Hematopoietic multipotent progenitor cell (in vitro differentiated cells): ENCODE measurements at places on chromosomes 11 and 22. TPM values are rescaled to one million over a fixed set of nuclear protein-coding genes. Genes with fewer than 3 reads are reported as not detected.

GRCh38 chr22:20131859-20132685, 468 bp downstream of the ZDHHC8 start:
- DNase-seq: no peak

Gene HIPK3
- 73.0 TPM for total RNA-seq

Gene PACSIN3
- 1.9 TPM for total RNA-seq

Gene TMPRSS13
- total RNA-seq: 0.54 TPM

Gene OR8A1
- total RNA-seq: not detected

Gene MFRP
- not detected for total RNA-seq

Gene C11orf87
- under 0.01 TPM for total RNA-seq

GRCh38 chr11:114291381-114291780, 4.8 kb upstream of the NNMT start:
- DNase-seq: no peak

- no peak for DNase-seq
Measured at GRCh38 chr11:87351676-87352075, 313.9 kb downstream of the TMEM135 start.

DNA sequence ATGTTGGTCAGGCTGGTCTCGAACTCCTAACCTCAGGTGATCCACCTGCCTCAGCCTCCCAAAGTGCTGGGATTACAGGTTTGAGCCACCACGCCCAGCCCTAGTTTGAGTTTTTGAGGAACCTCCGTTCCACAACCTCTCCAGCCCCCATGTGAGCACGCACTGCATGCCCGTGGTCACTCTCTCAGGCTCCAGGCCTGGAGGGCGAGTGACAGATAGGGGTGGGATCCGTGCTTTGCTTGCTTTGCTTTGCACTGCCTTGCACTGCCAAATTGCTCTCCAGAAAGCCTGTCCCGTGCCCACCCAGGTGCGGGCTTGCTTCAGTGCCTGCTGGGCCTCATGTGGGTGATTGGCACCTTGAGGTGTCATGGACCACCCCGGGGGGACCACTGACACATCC, 29.9 kb downstream of the FGF4 start:
- no peak for DNase-seq

DNA sequence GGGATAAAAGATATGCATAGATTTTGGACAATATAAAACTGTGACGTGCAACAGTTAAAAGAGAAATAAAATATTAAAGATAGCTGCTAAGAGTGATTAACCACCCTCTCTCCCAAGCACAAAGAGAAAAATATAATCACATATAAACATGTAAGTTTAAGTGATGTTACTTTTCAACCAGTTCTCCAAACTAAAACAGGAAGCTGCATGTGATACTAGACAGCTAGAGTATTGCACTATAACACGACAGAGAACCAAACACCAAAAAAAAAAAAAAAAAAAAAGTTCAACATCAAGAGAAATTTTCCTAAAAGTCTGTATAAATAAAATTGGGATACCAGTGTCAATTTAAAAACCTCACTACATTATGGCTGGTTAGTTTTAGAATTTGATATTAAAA, 79.1 kb downstream of the PICALM start:
- no peak for DNase-seq

GRCh38 chr22:20076627-20077172, 3.3 kb upstream of the DGCR8 start:
- DNase-seq: no peak

DNA sequence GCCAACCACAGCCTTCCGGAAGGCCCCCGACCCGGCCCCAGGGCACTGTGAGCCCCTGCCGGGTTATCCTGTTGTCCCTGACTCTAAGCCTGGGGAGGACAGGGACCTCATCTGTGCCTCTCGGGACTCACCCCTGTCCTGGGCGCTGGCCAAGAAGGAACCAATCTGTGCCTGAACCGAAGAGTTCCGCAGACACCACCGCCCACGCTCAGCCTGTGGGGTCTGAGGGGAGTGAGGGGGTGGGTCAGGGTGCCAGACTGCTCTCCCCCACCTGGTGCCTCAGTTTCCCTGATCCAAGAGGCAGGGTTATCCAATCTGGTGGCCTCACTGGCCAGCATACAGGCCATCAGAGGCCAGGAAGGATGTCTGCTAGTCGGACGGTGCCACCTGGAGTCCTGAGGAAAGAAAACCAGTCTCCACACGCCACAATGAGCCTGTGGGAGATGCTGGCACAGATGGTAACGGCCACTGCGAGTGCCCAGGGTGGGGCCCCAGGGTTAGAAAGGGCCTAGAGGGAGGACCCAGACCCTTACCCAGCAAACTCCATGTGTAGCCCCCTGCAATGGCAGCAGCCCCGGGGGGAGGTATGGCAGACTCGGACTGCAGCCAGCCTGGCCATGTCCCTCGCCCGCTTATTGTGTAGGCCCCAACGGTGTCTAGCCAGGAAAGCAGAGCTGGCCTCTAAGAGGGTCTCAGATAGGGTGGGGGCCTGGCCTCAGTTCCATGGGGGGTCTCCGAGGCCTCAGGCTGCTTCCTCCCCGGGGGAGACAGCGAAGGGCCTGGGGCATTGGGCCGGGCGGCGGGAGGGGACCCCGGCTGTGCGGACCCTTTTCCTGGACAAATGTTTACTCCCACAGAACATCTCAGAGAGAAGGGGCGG, 827 bp upstream of the TNNT3 start:
- DNase-seq: no peak

DNA sequence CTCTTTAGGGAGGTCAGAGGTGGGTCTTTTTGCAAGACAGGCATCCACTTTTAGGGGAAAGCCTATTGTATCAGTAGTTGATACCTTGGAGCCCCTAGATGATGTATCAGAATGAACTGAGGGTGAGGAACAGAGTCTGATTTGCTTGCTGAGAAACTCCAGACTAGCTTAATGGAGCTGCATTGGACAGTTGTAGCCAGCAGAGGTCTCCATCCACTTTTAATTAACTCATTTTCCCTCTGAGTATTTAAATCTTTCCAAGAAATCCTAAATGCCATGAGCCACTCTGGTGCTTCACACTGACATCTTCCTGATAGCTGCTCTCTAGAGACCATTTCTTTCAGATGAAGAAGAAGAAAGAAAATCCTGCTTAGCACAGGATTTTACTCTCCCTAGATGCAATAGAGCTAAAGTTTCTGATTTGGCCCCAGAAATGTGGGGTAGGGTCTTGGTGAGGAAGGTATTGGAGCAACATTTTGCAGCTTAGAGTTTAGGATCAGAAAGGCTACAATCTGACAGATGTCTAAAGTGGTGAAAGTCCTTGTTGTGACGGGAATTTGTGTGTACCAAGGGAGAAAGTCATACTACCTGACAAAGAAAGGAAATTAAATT, 38.0 kb downstream of the EXT2 start:
- DNase-seq: no peak

Gene DGAT2
- total RNA-seq: 1.1 TPM

DNA sequence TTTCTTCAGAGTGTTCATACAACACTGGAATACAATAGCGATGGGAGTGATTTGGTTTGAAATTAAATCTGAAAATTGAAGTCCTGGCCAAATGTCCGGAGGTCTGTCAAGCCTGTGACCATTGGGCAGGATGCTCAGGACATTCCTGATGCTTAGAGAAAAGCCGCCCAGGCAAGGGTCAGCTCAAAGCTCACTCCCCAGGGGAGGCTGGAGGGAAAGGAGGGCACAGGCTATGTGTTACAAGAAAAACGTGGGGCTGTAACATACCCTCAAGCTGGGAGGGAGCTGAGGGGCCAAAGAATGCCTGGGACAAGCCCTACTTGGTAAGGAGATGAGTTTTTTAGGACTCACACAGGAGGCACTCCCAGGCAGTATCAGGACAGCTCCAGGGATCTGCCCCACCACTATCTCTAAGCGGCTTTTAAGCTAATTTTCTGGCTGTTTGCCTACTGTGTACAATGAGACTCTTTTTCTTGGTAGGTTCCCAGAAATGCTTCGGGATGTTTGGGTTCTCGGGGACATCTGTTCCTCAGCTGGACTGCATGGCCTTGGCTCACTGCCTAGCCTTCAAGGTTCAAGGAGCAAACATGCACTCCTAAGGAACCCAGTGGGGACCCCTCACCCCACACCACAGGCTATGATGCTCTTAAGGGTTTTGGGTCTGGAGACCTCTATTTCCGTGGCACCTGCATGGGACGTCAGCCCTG, 500.1 kb downstream of the BRD1 start:
- DNase-seq: no peak

Gene LDLRAD3
- total RNA-seq: 2.2 TPM

GRCh38 chr11:123434262-123434661, 4.2 kb downstream of the GRAMD1B start:
- DNase-seq: peak; percentile 50

GRCh38 chr22:37258753-37259401, 14.8 kb upstream of the RAC2 start:
- DNase-seq: no peak

DNA sequence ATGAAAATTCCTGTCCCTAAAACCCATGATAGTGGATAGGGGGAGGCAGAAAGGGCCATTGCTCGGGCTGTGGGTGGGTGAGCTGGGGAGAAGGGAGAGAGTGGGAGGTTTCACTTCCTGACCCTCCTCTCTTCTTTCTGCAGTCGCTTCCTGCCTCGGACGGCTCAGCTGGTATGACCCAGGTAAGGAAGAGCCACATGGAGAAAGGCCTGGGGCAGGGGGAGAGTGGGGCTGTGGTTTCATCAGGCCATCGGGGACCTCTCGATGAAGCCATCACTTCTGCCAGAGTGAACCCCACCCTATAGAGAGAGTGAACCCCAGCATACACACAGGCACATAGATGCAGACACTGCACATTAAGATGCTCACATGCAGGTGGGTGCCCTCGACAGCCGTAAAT, 12.6 kb downstream of the CD5 start:
- no peak for DNase-seq

GRCh38 chr22:17772249-17772957, 1.9 kb downstream of the BID start:
- no peak for DNase-seq

Gene EHF
- not detected for total RNA-seq

- DNase-seq: no peak
Measured at GRCh38 chr11:111069066-111069465, 176.5 kb upstream of the POU2AF2 start.

GRCh38 chr11:68010090-68011041, at the start of gene ALDH3B1:
Gene ALDH3B1, plus strand, starts transcription at chr11:68010327. Its CDS starts 4,971 bp downstream, at chr11:68015298.
- DNase-seq: peak; percentile 76

DNA sequence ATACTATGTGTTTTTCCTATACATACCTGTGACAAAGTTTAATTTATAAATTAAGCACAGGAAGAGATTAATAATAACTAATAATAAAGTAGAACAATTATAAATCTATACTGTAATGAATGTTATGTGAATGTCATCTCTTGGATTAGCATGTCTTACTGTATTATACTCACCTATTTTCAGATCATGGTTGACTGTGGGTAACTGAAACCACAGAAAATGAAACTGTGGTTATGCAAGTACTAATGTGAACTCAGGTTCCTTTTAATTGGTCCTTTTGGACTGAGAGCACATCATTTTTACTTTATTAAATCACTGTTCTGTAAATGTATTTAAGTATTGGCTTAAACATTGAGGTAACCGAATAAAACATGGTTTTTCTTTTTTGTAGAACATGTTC, 108.8 kb downstream of the PPP6R3 start:
- DNase-seq: no peak

- DNase-seq: no peak
Measured at GRCh38 chr11:69655479-69656428, 14.8 kb downstream of the CCND1 start.

- DNase-seq: no peak
Measured at GRCh38 chr11:86360775-86361395, 13.8 kb upstream of the CCDC81 start.

Gene DDX25
- 0.54 TPM for total RNA-seq

Gene PRR33
- total RNA-seq: 0.54 TPM

DNA sequence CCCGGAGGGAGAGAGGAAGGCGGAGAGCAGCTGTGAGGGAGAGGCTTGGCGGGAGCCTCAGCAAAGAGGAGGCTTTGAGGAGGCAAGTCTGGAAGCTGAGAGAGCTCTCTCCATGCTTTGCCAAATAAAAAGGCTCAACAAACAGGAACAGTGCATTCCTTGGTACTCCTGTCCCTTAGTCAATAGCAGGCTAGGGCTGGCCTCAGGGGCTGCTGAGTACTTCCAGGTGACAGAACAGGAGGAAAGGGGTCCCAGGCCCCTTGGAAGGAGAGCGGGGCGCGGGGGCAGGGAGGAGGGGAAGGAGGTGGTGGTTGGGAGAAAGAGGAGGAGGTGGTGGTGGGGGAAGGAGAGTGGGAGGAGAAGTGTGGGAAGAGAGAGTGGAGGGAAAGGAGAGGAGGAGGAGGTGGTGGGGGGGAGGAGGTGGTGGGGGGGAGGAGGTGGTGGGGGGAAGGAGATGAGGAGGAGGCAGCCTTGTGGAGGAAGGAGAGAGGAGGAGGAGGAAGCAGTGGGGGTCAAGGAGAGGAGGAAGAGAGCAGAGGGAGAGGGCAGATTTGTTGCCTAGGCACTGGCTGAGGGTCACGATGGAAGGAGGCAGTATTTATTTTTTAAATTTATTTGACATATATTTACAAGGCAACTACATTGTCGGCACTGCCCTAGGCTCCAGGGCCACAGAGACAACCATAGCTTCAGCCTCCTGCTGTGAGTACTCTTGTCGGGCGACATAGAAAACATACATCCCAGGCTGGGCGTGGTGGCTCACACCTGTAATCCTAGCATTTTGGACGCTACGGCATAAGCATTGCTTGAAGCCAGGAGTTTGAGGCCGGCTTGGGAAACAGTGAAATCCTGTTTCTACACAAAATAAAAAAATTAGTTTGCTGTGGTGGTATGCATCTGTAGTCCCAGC, 74.2 kb upstream of the ZBED5 start:
- no peak for DNase-seq

DNA sequence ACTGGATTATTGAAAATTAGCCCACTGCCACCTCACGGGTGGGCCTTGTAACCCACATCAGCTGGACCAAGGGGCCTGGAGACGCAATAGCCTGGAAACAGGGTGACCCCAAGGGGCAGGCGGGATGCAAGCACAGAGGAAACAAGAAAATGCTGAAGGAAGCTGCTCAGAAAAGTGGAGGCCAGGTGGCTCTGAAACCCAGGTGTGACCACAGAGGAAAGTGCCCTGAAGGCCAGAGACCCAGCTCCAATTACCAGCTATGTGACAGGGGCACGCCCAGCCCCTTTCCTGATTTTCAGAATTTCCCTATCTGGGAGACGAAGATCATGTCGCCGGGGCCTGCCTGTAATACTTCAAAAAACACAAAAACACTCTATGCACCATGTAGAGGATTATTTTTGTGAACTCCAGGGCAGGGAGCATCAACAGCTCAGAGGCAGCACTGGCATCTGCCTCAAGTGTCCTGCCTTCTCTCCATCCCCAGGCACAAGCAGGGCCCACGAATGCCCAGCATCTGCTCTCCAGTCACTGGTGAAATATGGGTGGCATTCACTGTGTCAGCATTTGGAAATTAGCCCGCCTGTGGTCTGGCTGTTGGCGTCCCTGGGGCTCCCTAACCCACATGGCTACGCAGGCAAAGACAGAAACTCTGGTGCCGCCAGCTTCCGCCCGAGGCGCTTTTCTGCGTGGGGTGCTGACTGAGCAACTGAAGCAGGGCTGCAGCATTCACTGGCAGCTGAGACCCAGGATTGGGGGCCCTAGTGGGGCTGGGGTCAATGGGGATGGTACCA, 6.3 kb downstream of the KCNJ1 start:
- DNase-seq: no peak

DNA sequence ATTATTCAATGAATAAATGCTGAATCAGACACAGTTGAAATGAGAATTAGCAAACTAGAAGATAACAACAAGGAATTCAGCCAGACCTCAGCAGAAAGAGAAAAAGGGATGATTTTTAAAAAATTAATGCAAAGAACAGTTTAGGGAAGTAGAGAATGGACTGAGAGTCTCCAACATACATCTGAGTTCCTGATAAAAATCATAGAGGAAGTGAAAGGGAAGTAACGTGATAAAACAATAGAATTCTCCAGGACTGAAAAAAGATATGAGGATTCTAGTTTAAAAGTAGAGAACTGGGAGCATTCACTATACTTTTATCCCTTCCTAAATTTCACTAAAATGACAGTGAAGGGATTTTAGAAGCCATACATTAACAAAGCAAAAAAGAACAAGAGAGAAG, 592.0 kb downstream of the SOX6 start:
- no peak for DNase-seq
